ENCODE measurements at places on chromosomes 6 and 20. TPM values are rescaled to one million over a fixed set of nuclear protein-coding genes. Genes with fewer than 3 reads are reported as not detected.

The CYB5R4 gene
- 29.2 TPM for total RNA-seq

The COL20A1 gene
- 0.81 TPM for total RNA-seq

The FAM83C gene
- total RNA-seq = 0.08 TPM

The NCR2 gene
- not detected for total RNA-seq

The TMEM74B gene
- total RNA-seq = 3.7 TPM

The ME1 gene
- total RNA-seq = 40.1 TPM

The PCK1 gene
- 0.30 TPM for total RNA-seq

The APOM gene
- total RNA-seq = 3.1 TPM

The HDGFL1 gene
- total RNA-seq = not detected

The MLN gene
- not detected for total RNA-seq

The ARMC2 gene
- 1.3 TPM for total RNA-seq

The LY6G6F gene
- total RNA-seq = not detected

All from A549 treated with GW870086 at 1 μM for 4 hours (cell line).